HCT116 (cell line): ENCODE measurements at places on chromosomes 6 and 20. TPM values are rescaled to one million over a fixed set of nuclear protein-coding genes. Genes with fewer than 3 reads are reported as not detected.
A peak's percentile ranks its signal among the peaks of the same experiment; 100 is the strongest.

DNA sequence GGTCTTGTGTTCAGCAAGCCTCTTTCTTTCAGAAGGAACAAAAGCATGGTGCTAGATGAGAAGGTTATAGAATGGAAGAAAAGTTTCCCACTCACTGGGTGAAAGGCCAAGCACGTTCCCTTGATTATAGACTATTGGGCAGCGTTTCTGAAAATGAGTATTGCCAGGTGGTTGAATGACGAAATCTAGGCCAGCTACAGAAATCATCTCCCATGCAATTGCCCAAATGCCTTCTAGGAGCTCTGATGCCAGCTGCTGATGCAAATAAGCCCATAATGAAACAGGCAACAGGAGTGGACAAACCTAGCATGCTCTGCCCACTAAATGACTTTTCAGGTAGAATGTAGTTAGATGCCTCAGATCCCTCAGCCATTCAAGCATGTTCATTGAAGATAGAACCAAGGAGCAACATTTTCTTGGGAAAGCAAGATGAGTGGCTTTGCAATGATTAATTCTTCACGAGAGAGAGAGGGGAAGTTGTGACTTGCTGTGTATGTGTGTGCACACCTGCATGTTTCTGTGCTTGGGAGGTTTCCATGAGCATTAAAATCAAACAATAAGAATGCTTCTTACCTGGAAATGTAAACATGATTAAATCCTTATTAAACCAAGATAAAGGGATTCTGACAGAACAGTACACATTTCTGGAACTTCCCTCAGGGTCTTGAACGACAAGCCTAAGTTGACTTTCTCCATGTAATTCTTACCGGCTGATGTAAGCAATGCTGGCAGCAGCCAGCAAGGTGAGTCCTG, 43.6 kb downstream of the ADTRP start:
- H3K4me3 ChIP-seq, result no peak overlapping the region
- DNase-seq, result no peak
- no peaks in the 10 kb centered on the region for H3K4me1 ChIP-seq
- H3K27me3 ChIP-seq, result peaks cover 3% of the 10 kb centered on the region; the same call in 1 of the 2 replicates

DNA sequence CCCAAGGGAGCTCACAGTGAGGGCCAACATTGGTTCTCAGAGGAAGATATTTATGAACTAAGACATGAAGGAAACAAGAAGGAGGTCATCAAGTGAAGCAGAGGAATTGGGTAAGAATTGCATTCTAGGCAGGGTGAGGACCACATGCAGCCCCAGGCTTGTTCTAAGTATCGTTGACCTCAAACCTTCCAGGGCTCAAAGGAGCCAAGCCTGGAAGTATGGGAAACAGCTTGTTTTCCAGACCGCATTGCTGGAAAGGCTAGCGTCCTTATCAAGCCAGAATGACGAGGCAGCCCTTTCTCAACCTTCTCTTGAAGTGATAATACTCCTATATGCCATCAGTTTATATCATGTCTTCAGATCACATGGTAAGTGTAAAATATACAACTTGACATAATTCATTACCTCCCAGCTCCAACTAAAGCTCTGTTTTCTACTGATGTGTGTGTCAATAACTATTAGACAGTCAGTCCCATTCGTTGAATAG, 79.6 kb downstream of the PHACTR2 start:
- no peak overlapping the region for H3K4me3 ChIP-seq
- DNase-seq, result no peak
- no peak overlapping the region for H3K27ac ChIP-seq
- no peaks in the 10 kb centered on the region for H3K36me3 ChIP-seq
- H3K4me1 ChIP-seq, result peaks cover 5% of the 10 kb centered on the region; the same call in 1 of the 2 replicates

DNA sequence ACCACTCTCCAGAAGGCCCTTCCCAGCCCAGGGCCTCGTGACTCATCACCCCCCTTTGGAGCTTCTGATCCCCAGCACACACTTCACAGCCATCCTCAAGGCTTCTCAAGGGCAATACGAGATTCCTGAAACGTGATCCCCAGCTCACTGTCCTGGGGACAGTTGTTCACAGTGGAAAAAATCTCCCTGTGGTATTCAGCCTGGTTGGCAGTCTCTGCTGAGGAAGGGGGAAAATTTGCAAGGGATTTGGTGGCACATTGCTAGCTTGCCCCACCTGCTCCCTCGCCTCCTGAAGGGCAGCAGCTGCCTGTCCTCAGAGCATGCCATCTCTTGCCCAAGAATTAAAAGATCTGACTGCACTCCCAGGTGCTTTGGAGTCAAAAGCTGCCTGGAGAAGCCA, 20.7 kb upstream of the PKHD1 start:
- H3K36me3 ChIP-seq, result no peaks in the 10 kb centered on the region
- H3K27me3 ChIP-seq, result peaks cover 21% of the 10 kb centered on the region
- H3K4me3 ChIP-seq, result no peak overlapping the region
- no peak overlapping the region for H3K27ac ChIP-seq
- DNase-seq, result no peak
- no peaks in the 10 kb centered on the region for H3K4me1 ChIP-seq

RAMACL gene
- 0.15 TPM for total RNA-seq

HLA-DQB1 gene
- 2.1 TPM for total RNA-seq

DNA sequence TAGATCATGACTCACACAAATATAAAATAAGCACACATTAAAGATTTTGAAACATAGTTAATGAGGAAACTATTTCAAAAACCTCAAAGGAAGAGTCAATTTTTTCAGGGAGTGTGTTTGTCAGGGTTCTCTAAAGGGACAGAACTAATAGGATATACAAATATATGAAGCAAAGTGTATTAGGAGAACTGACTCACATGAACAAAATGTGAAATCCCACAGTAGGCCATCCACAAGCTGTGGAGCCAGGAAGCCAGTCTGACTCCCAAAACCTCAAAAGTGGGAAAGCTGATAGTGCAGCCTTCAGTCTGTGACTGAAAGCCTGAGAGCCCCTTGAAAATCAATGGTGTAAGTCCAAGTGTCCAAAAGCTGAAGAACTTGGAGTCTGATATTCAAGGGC, 898.0 kb upstream of the EYS start:
- H3K36me3 ChIP-seq, result no peaks in the 10 kb centered on the region
- DNase-seq, result no peak
- no peaks in the 10 kb centered on the region for H3K4me1 ChIP-seq
- no peak overlapping the region for H3K27ac ChIP-seq

- DNase-seq, result no peak
- H3K27me3 ChIP-seq, result peaks cover 2% of the 10 kb centered on the region; the same call in 1 of the 2 replicates
- peaks cover 4% of the 10 kb centered on the region; the same call in 1 of the 2 replicates for H3K4me1 ChIP-seq
- H3K36me3 ChIP-seq, result no peaks in the 10 kb centered on the region
- H3K4me3 ChIP-seq, result no peak overlapping the region
- no peak overlapping the region for H3K27ac ChIP-seq
Measured at GRCh38 chr20:24954566-24954965, 5.5 kb downstream of the CST7 start.

- no peaks in the 10 kb centered on the region for H3K4me1 ChIP-seq
- H3K27me3 ChIP-seq, result no peaks in the 10 kb centered on the region
- H3K4me3 ChIP-seq, result no peak overlapping the region
- no peak for DNase-seq
- H3K27ac ChIP-seq, result no peak overlapping the region
Measured at GRCh38 chr6:169861431-169862042, 110.1 kb downstream of the ERMARD start.

- no peak overlapping the region for H3K4me3 ChIP-seq
- peaks cover 7% of the 10 kb centered on the region for H3K36me3 ChIP-seq
- H3K4me1 ChIP-seq, result peaks cover 9% of the 10 kb centered on the region; the same call in 1 of the 2 replicates
- no peak for DNase-seq
- no peaks in the 10 kb centered on the region for H3K27me3 ChIP-seq
Measured at GRCh38 chr20:24986436-24987015, 6.0 kb downstream of the APMAP start.

PLA2G7 gene
- 2.8 TPM for total RNA-seq

- H3K27ac ChIP-seq, result peak overlapping the region; percentile 72
- peaks cover 43% of the 10 kb centered on the region for H3K4me1 ChIP-seq
- H3K4me3 ChIP-seq, result no peak overlapping the region
- DNase-seq, result no peak
- H3K27me3 ChIP-seq, result no peaks in the 10 kb centered on the region
- H3K36me3 ChIP-seq, result 0 out of 2 replicates have a peak, but pooled peaks cover 2% of the 10 kb centered on the region
Measured at GRCh38 chr20:31663838-31664695, 26.4 kb downstream of the COX4I2 start.

- H3K4me1 ChIP-seq, result peaks cover 22% of the 10 kb centered on the region
- no peak for DNase-seq
- no peaks in the 10 kb centered on the region for H3K36me3 ChIP-seq
- H3K27ac ChIP-seq, result no peak overlapping the region
- H3K4me3 ChIP-seq, result no peak overlapping the region
Measured at GRCh38 chr6:29961966-29962365, 19.6 kb downstream of the HLA-A start.
